ENCODE measurements at places on chromosomes 3 and 15. TPM values are rescaled to one million over a fixed set of nuclear protein-coding genes. Genes with fewer than 3 reads are reported as not detected.

- DNase-seq: peak; percentile 57
Measured at GRCh38 chr3:15557511-15557946, 36.0 kb upstream of the COLQ start.

DNA sequence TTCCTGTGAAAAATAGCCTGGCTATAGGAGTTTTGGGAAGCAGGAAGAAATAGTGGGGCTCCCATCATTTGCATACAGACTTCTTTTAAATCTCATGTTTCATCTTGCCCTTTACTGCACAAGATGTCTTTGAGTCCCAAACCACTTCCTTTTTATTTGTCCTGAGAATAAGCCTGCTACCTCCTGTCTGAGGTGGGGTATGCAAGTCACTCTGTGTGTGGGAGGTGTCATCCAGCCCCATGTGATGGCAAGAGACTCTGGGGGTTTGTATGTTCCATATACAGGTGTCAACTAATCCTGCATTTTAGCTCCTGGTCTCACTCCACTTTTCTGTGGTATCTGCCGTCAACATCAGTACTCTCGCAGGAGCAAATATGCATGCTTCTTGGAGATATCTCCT, 102.0 kb downstream of the OTOL1 start:
- DNase-seq: no peak

The FXR1 gene
- total RNA-seq: 308 TPM

DNA sequence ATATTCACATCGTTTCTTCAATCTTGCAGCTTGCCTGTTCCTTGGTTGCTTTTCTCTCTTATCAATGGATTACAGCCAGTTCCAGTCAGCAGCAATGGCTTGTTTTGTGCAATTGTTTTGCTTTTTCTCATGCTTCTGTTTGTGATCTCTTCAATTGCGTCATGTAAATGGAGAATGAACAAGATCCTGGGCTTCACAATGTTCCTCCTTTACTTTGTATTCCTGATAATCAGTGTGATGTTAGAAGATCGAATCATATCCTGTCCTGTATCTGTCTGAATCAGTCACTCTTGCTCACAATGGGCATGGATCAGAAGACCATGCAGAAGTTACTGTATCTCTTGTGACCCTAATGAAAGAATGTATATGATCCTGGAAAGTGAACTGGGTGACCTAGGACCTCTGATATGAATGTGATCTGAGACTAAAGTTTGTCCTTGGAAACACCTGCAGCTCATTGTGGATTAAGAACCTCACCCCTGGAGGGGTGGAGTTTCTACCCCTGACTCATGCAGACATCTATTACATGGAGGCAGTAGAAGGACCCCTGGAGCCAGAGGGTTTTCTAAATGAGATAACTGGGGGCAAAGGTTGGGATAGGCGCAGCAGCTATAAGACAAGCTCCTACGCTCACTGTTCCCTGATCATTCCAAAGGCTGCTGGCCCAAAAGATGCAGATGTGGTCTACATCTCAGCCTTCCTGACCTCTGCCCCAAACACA, 32.2 kb downstream of the SLC24A1 start:
- no peak for DNase-seq

DNA sequence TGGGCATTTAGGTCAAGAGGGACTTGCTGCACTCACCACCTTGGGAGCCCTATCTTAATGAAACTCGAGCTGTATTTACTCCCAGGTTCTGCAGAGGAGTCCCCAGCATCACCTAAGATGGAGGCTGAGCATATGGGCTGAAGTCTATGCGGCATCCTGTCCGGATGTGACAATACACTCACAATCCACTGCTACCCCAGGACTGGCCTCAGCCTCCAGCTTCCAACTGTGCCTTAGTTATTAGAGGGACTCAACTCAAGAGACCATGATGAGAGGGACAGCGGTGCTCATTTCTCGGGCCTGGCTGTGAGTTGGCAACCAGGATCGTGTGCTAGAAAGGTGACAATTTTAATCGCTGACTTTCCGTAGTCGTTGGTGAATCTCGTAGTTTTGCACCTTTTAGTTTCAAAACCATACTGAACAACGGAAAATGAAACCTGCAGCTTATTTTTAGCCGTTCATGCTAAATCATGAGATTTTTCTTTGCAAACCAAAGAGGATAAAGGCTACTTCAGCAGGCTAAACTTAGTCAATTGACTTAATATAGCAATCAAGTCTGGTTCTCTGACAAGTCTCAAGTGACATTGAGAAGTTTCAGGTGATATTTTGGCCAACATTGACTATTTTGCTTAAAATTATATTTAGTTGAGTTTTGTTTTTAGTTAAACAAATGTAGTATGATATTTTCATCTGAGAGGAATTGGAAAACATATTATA, 11.1 kb downstream of the ZBTB38 start:
- no peak for DNase-seq

GRCh38 chr15:51737522-51738305, at the start of gene LYSMD2:
Gene LYSMD2 (minus strand): TSS chr15:51737655. CDS start chr15:51737622, 33 bp downstream.
- peak; percentile 74 for DNase-seq

DNA sequence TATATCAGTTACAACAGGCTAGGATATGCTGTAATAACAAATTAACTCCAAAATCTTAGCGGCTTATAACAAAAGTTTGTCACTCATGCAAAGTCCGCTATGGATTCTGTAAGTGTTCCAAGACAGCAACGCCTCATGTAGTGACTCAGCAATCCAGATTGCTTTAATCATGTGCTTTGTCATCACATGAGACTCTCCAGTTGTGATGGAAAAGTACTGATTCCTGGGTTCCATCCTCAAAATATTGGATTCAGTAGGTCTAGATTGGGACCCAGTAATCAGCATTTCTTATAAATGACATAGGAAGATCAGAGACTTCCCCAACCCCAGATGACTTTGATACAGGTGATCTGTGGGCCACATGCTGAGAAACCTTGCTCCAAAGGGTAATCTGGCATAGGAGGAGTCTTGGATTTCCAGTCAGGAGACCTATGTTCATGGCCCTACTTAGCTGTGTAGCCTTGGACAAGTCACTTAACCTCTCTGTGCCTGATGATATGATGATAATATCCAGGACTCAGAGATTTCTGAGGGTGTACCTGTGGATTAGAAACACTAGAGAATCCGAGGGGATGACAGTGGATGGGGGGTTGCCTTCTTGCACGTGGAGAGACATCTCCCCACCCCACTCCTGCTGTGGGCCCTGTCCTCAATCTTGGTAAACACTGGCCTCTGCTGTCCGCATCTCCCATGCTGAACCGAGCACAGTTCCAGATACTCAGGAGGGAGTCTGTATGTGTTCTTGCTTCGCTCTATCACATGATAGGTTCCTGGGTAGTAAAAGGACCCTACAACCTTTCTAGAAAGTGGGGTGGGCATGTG, 65.5 kb downstream of the CORO2B start:
- no peak for DNase-seq

DNA sequence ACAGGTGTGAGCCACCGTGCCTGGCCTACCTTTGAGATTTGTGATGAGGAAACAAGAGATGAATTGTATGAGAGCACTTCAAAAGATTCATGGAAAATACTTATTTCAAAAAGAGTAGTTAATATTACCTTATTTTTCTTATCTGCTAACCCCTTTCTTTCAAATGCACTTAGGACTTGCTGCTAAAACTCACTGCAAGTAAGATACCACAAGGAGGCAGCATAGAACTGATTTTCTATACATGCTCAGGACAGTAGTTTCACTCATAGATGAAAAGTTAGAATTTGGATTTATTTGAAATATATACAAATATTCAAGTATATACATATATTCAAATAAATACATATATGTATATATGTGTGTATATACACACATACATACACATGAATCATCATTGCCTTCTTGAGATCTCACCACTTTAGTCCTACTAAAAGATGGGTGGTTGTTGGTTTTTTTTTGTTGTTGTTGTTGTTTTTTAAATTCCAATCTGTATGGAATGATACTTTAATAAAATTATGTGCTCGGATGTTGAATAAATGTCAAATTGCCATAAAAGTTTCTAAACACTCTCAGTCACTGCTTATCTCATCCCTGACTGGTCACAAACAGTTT, 2.4 kb downstream of the CCNDBP1 start:
- DNase-seq: peak; percentile 64

DNA sequence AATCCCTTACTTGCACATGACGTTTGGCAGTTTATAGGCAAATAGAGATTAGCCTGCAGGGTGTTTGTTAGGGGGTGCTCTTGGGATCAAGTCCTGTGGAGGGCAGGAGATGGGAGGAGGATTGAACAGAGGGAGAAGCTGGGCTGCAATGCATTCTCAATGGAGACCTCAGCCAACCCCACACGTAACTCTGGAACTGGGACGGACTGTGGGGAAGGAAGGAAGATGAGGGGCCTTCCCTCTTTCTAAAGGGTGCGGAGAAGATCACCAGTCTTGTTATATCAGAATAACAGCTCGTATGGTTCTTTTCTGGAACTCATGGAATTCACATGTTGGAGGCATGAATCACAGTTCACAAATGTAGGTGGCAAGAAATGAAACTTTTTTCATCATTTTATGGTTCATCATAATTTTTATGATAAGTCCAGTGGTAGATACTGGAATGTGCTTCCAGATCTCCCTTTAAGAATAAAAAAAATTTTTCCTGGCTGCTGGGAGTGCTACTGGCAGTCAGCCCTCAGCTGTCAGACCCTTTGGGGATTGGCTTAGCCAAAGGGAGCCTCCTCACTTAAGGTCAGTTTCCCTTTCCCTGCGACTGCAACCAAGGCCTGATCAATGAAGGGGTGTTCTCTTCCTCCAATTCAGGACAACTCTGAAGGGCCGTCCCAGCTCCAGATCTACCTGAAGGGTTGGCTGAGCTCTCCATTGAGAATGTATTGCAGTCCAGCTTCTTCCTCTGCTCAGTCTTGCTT, 20.5 kb upstream of the LYZL4 start:
- DNase-seq: no peak

DNA sequence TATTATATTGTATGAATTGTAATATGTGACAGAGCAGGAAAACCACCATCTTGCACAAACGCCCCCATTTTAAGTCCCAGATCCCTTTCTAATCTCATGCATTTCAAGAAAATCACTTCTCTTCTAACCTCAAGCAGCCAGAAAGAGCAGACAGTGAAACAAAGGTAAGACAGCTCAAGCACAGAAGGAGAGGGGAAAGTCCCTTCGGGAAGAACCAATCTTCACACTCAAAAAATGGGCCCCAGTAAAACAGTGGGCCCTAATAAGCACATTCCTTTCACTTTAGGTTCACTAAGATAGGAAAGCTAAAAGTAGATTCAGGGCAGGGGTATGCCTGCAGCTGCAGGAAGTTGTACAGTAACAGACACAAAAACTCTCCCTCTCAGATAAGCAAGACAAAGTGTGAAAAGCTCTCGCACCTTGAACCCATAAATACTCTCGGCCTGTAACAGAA, 1268.7 kb downstream of the SI start:
- DNase-seq: no peak

The LTK gene
- total RNA-seq: 0.12 TPM

DNA sequence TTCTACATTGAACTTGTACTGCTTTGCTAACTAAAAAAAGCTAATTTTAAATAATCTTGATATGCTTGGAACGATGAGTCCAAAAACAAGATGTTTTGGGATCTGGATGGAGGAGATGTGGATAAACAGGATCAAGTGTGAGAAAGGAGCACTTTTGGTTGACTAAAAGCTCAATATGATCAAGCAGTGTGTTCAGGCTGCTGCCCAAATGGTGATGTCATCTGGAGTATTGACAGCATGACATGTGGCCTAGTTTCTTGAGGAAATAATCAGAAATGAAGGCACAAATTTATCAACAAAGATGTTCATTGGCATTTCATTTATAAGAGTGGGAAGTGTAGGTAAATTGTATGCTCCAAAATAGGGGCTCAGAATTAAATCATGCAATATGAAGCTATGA, 161.2 kb downstream of the SOX2 start:
- DNase-seq: no peak

DNA sequence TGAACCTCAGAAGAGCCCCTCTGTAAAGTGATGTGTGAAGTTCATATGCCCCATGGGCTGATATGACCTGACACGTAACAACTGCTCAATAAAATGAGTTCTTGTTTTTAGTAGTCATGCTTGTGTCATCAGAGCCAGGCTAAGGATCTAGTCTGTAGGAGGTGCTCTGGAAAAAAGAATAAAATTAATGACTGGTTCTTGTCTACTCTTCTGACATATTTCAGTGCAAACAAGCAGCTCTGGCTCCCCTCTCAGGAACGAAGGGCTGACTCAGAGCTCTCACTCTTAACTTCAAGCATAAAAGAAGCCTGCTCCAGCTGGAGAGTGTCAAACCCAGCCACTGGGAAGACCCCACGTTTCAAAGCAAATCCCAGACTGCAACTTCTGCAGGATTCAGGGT, 77.0 kb downstream of the LRIG1 start:
- no peak for DNase-seq

- no peak for DNase-seq
Measured at GRCh38 chr3:122956693-122957455, 70.7 kb downstream of the SEMA5B start.

The CCK gene
- 1.1 TPM for total RNA-seq

The TRAT1 gene
- not detected for total RNA-seq

DNA sequence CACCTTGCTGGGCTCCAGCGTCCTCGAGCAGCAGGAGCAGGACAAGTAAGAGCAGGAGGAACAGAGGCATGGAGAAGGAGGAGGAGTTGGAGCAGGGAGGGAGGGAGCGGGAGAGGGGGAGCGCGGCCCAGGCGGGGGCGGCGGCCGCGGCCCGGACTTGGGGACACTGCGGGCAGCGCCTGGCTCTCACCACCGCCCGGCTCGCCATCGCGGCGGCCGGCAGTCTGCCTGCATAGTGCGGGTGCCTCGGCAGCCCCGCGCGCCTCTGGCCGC, 440 bp downstream of the DCBLD2 start:
- peak; percentile 80 for DNase-seq

DNA sequence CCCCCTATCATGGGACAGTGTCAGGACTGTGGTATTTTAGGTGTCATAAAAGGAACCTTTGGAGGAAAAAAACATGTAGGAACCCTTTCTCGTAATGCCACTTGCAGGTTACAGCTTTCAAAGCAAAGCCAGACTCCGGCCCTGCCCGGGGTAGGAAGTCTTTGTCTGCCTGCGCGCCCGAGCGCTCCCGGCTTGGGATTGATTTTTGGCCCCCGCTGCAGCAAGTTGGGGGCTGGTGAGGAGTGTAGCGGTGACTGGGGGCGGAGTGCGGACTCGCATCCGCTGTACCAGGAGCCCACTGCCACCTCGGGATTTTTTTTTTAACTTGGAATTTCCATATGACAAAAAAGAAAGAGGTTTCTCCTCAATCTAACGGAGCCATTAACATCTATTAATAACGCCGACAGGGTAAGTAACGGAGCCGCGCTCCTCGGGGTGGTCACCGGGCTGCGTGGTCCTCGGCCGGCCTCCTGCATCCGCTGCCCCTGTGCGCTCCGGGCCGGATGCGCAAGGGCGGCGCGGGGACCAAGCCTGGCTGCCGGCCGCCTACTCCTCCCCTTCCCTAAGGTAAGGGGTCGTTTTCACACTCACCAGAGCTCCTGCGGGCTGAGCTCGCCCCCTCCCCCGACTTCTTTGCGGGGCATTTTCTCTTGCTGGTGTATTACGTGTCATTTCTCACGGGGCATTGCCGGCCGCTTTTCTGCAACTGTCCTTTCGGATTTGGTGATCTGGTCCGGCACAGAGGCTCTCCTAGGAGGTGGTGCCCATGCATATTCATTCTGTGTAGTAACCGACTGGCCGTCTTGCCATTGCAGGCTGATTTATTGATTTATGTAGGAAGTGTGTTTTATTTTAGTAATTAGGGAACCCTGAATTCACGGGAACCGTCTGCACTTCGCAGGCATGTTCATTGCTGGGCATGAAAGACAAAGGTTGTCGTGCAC, 219.8 kb upstream of the TOPAZ1 start:
- peak; percentile 67 for DNase-seq

- no peak for DNase-seq
Measured at GRCh38 chr3:149277331-149277813, 55.7 kb upstream of the CP start.

GRCh38 chr15:82646250-82647044, 716 bp downstream of the CPEB1 start:
- peak; percentile 49 for DNase-seq

GRCh38 chr3:173650596-173650995, 253.1 kb downstream of the NLGN1 start:
- DNase-seq: no peak

The GPR171 gene
- not detected for total RNA-seq
